H7 (cell line): ENCODE measurements at places on chromosomes 4 and X.
A peak's percentile ranks its signal among the peaks of the same experiment; 100 is the strongest.

DNA sequence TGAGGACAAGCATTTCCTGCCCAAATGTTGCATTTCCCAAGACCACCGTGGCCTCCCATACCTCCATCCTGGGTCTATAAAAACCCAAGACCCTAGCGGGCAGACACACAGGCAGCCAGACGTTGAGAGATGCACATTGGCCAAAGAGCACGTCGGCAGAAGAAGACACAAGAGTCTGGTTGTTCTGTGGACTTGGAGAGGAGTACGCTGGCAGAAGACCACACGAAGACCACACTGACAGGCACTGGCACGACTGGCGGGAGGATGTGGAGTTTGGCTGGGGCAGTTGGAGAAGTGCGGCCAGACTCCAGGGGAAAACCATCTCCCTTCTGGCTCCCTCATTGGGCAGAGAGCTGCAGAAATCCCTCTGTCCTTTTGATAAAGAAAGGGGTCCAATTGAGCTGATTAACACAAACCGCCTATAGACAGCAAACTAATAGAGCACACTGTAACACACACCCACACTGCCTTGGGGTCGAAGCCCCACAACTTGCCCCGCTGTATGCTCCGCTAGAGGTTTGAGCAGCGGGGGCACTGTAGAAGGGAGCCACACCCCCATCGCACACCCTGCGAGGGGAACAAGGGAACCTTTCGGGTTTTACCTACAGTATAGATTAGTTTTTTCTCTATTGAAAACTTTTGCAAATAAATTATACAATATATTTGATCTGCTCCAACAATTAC, 376.7 kb upstream of the KLHL4 start:
- no peak for DNase-seq

GRCh38 chr4:94375364-94375763, 32.7 kb upstream of the HPGDS start:
- DNase-seq: no peak

- peak; percentile 9 for DNase-seq
These were observed 36.1 kb downstream of the NBDY start for GRCh38 chrX:56764975-56765791.

- no peak for DNase-seq
These were observed 204.8 kb downstream of the VEGFC start for GRCh38 chr4:176587920-176588319.

- peak; percentile 39 for DNase-seq
These were observed 170.9 kb downstream of the AFAP1 start for GRCh38 chr4:7768736-7769135.

DNA sequence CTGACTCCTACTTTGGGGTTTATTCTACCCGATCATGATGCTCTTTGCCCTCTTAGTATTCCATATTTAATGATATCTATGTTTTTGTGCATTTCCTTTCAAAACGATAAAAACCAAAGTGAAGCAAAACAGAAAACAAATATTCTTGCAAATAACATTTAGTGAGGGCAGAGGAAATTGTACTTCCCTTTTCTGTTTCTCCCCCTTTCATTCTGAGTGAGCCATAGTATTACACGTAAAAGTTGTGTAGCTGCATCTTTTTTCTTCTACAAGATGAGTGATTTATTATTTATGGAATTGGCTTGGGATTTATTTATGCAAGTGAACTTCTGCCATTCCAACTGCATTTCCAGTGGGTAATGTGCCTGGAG, 109.9 kb downstream of the AFF2 start:
- DNase-seq: no peak

GRCh38 chr4:183934761-183935160, 29.7 kb downstream of the STOX2 start:
- no peak for DNase-seq

DNA sequence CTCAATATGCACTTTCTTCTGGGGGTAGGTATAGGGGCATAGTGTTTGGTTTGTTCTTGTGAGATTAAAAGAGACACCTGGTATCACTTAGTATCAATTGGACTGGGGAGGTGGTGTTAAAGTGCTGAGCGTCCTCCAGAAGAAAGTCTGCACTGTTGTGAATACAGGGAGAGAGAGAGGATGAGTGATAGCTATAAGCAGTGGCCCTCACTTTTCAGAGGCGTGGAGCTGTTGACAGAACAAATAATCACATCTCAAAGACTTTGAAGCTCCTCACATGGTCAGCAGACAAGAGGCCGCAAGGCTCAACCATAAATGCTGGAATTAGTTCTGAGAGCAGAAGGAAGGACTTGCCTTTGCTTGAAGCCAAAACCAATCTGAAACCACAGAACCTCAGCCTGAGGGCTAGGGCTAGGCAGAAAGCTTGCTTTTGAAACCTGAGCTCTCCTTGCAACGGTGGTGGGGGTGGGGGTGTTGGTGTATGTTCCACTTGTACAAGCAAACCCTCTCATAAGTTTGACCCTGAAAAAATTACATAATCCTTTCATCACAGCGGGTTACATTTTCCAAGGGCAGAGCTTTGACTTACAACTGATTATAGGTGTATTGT, 123.2 kb upstream of the SCML1 start:
- no peak for DNase-seq

DNA sequence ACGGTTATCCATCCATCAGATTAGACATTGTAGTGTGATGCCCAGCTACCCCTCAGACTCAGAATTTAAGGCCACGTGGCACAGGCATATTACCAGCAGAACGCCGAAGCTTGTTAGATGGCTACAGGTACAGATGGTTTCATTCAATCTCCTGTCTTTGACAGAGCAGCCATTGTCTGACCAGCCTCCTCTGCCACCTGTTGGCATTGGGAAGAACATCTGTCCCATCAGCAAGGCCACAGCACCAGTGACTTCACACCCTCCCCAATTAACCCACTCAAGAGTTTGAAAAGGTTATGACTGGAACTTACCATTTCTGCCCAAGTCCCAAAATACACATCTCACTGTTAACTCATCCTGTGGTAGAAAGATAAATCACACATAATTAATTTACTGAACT, 22.0 kb upstream of the PHKA2 start:
- peak; percentile 16 for DNase-seq

- no peak for DNase-seq
These were observed 685 bp downstream of the COMMD8 start for GRCh38 chr4:47462799-47463234.

- DNase-seq: no peak
These were observed 136.0 kb downstream of the PLS3 start for GRCh38 chrX:115696939-115697338.

GRCh38 chrX:2514131-2514530, 13.4 kb upstream of the DHRSX start:
- no peak for DNase-seq

DNA sequence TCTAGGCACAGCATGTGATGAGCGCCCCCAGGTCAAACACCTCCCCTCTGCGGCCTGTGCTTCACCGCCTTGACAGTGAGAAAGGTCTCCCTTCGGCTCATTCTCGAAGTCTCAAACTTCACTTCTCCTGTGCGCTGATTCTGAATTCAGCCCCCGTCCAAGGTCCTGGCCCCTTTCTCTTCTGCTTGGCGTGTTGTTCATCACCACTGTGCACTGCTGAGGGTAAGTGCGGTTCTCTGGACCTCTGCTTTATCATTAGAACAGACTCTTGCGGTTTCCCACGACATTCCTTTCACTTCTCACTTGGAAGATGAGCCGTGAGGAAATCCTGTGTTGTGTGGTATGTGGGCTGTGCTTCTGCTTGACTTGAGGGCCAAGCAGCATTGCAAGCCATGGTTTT, 11.9 kb downstream of the HTT-AS start:
- DNase-seq: no peak

GRCh38 chrX:56788717-56789122, 59.7 kb downstream of the NBDY start:
- no peak for DNase-seq

DNA sequence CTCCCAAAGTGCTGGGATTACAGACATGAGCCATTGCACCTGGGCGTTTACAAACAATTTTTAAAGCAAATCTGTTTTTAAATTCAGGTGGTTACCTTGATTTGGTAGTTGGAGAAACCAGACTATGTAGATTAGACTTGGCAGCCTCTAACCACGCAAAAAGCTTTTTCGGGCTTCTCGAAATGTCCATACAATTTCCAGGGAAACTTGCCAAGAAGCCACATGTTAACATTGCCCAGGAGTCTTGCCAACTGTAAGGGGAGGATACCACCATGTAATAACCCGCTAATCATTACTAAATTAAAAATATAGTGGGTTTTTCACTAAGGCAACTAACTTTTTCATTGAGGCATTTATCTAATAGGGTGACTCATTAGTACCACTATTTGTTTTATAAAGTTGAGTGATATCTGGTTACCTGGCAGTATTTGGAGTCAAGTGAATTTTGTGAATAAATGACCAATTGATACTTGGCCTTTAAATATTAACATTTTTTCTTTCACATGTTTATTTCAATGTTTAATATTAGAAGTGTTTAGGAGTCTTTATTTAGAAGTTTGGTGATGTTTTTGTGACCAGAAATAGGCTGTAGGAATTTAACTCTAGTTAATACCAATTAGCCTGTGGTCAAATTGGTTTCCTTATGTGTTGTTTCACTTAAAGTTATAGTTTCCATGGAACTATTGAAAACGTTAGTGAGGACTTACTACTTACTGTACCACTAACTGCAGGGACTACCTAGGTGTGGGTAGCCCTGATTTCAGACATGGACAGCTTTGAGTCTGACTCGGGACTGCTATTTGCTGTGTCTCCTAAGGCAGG, 61.3 kb downstream of the CLDN34 start:
- DNase-seq: no peak

DNA sequence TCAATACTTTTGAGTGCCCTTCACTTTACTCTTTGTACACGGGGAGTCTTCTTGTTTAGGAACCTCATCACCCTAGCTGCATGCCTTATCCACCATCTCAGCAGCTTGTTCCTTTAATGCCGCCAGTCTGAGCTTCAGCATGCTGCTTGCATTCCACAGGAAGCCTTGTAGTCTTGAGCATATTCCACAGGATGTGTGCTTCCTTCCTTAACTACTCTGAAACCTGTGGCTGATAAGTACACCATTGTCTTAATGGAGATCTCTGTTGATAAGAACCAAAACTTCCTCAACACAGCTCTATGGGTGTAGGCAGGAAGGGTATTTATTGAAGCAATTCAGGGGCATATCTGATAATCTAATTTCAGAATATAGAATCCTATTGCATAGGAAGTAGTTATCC, 24.4 kb upstream of the CCNI start:
- no peak for DNase-seq

DNA sequence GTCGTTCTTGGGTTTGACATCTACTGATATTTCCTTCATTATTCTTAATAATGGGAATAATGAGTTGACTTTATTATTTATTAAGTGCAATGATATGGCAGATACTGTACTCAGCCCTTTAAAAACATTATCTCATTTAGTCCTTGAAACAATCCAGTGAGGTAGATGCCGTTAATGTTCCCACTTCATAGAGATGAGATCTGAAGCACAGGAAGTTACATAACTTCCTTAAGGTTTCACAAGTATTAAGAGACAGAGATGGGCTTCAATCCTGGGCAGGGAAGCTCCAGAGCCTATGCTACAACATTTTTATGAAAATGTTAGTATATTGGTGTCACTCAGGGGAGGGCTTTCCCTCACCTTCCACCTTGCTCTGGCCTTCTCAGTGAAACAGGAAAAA, 9.7 kb upstream of the KLHL13 start:
- DNase-seq: no peak

GRCh38 chr4:152052451-152053057, 291.7 kb upstream of the GATB start:
- no peak for DNase-seq

DNA sequence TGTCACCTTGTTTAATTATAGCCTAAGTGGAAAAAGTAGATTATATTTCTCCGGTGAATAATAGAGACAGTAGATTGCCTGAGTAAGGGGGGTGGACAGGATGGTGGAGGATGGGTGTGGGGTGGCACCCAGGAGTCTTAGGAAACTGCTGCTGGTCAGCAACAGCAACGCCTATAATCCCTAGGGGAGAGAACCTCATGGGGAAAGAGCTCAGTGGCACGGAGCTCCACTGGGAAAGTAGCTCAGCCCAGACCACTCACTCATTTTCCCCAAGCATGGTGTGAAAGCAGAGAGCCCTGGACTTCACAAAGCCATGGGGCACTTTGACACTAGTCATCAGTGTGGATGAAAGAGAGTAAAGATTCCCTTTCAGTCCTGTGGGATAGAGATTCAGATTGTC, 31.1 kb downstream of the METTL14 start:
- peak; percentile 14 for DNase-seq

DNA sequence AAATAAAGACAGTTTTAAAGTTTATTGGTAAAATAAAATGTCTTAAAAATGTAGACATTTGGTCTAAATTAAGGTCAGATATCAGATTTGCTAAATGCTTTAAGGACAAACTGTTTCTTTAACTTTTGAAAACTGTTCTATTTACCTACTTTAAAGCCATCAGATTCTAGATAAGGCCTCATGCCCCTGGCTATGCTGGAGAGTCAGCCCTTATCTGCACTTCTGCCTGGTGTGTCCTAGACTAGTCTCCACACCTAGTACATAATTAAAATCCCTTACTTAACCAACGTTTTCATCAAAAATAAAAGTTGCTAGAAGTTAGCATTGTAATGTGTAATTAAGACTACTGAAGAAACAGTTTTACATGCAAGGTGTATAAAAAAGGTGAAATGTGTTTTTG, 25.6 kb downstream of the HSD17B11 start:
- DNase-seq: no peak

GRCh38 chr4:97646997-97647396, 496.3 kb downstream of the STPG2 start:
- no peak for DNase-seq

- DNase-seq: no peak
These were observed 200.3 kb downstream of the PDGFC start for GRCh38 chr4:156771171-156771837.

DNA sequence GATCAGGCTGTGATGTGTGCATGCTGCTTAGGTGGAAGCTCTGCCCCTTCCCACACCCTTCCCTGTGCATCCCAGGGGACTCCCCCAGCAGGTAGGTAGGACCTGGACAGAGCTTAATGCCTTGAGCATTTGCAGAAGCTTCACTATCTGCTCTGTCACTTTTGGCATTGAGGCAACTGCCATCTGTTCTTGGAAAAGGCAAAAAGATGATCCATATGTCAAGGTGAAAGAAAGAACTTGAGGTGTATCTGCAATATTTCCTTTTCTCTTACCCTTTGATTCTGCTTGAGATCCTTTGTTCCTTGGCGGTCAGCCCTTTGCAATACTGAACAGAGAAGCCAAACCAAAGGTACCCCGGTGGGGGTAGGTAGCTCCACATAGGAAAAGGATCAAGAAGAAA, 37.1 kb upstream of the TBC1D9 start:
- no peak for DNase-seq

GRCh38 chr4:92304606-92305005, 840 bp downstream of the GRID2 start:
- DNase-seq: peak; percentile 45

DNA sequence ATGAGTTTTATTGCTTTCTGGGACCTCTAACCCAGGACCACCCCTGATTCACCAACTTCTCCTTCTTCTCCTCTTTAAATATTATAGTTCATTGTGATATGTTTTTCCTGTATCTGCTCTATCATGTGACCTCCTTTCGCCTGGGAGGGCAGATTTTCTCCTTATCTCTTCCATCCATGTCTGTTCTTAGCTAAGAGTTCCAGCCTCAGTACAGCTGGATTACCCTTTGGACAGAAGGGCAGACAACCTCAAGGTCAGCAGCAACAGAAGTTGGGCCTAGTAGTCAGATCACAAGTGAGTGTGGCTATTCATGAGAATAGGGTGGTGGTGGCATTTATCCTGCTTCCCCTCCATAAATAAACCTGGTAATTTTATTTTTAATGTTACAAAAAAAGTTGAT, 5.7 kb upstream of the XK start:
- DNase-seq: no peak
